ENCODE measurements at places on chromosomes 3 and 15.

GRCh38 chr3:7700977-7701376 lies 800.6 kb upstream of the LMCD1 start:
- peak; percentile 0 for DNase-seq

DNA sequence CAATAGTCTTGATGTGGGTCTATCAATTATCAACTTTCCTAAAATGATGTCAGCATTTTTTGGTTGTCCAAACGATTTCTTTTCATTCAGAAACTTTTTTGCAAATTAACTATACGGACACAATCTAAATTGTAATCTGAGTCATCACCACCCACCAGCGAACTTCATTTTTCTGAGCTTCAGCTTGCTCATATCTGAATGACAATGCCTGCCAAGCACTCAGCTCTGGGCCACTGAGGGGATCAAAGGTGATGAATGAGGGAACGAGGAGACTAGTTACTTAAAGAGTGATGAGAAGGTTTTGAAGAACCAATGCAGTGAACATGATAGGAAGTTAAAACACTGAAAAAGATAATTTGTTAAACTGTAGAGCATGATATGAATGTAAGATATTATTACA lies 14.9 kb upstream of the TBC1D23 start:
- DNase-seq, result no peak

- no peak for DNase-seq
Measured at GRCh38 chr3:149464542-149465328, 9.8 kb upstream of the TM4SF4 start.

- no peak for DNase-seq
Measured at GRCh38 chr15:45631776-45632175, 3.1 kb upstream of the SQOR start.

DNA sequence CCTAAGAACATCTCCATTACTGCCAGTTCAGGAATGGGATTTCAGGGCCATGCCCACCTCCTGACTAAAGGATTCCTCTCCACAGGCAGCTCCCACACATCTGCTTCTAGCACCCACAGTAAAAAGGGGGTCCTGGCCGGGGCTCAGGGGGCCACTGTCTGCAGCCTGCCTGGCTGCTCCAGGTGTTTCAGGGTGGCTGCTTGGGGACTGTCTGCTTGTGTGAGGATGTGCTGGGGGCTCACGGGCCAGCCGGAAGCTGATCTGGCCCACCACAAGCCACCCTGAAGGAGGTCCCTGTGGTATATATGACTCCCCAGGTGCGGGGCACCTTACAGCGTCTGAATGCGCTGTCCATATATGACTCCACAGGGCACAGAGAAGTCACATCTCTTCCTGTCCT lies 135.4 kb downstream of the NSMCE3 start:
- no peak for DNase-seq

- no peak for DNase-seq
Measured at GRCh38 chr15:50911621-50912020, 3.1 kb downstream of the AP4E1 start.

GRCh38 chr3:177287231-177287630 lies 89.9 kb upstream of the TBL1XR1 start:
- no peak for DNase-seq

- no peak for DNase-seq
Measured at GRCh38 chr15:80572337-80572736, 122.8 kb upstream of the ABHD17C start.

- no peak for DNase-seq
Measured at GRCh38 chr15:43463507-43463906, 29.4 kb downstream of the TP53BP1 start.

DNA sequence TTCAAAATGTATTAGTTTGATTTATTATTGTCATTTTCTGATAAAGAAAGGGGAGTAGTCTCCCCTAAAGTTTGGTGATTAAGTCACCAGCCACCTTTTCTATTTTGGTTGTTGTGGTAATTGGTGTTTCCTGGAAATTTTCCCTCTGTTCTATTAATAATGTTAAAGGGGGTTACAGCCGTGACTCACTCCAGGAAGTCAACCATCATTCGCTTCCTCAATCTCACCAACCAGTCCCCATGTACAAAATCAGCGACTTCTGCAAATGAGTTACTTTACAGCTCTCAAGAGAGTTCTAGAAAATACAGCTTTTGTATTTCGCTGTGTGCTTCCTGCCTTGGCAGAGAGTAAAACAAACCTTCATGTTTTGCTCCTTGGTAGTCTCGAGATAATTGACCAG lies 285.1 kb downstream of the LPP start:
- DNase-seq, result no peak

GRCh38 chr15:40182358-40183029 lies 21.6 kb downstream of the BUB1B start:
- DNase-seq, result no peak

GRCh38 chr3:35641331-35641730 lies 2.0 kb downstream of the ARPP21 start:
- no peak for DNase-seq

DNA sequence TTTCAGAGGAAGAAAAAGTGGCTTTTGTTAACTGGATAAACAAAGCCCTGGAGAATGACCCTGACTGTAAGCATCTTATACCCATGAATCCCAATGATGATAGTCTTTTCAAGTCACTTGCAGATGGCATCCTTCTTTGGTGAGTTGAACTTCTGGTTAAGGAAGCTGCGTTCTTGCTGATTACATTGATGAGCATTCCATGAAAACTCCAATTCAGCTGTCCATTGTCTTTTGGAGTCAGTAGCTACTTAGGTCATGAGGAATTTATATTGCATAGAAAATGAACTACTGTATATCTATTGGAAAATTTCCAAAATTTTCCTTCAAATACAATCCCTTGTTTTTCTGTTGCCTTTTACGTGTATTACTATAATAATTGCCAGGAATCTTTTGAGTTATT lies 47.7 kb upstream of the TRPC1 start:
- no peak for DNase-seq

- no peak for DNase-seq
Measured at GRCh38 chr3:196662033-196662432, 22.5 kb downstream of the NRROS start.

Data from NCI-H1105 treated with DMSO at 0.1 percent for 48 hours (cell line).